ENCODE measurements at places on chromosomes 4 and X.

DNA sequence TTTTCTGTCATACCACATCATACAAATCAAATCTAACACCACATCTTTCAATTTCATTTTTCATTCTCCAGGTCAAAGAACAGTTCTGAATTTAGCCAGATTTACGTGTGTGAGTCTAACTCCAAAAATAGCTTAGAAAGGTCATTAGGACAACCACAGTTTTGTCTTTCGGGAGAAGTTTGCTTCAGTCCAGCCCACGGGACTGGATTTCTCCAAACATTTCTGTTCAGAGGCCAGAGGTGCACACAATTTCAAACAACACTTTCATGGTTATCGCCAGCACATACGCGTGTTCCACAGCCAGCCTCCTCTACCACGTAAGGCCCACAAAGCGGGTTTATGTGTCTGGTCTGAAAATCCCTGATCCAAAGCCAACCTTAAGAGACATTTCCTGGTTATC lies 65.9 kb downstream of the VEGFC start:
- no peak for DNase-seq

DNA sequence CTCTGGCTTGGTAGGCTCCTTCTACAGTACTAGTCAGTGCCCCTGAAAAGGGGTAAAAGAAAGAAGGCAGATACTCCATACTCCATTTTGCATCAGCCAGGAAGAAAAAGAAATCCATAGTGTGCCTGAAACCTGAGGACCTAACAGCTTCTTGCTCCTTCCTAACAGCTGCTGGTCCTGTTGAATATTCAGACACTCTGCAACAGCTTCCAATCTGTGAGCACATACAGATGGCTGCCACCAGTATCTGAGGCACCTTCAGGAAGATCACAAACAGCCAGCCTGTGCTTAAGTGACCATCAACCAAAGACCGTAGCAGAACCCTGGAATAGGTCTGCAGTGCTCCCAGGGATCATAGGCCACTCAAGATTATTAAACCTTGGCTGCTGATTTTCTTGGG lies 4.3 kb downstream of the GIMD1 start:
- DNase-seq: no peak

DNA sequence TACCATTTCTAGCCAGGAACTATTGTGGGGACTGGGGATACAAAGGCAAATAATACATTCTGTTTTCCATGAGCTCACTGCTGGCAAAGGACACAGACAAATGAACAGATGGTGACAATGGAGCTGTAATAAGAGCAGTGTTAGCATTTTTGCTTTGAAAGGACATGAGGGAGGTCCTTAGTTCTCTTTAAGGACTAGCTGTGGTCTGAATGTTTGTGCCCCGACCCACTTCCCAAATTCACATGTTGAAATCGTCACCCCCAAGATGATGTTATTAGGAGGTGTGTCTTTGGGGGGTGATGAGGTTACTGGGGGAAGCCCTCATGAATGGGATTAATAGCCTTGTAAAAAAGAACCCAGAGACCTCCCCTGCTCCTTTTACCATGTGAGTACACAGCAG lies 30.3 kb downstream of the CCNG2 start:
- DNase-seq: no peak

DNA sequence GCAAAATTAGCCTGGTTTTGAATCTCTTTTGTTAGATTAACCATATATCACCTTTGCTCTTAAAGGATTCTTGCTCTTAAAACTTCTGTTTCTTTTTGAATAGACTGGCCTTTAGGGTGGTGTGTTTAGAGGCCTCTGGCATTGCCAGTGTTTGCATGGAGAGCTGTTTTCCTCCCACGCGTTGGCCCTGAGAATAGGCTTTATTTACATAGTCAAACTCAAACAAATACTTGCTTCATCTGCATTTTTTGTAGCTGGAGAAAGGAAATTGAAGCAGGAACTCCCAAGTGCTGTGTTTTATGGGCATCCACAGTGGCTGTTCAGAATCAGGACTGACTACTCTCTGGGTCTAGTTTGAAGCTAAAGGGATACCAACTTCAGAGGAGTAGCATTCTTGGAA lies 2.7 kb downstream of the SHROOM2 start:
- no peak for DNase-seq

- DNase-seq: no peak
Measured at GRCh38 chr4:172578712-172579111, 589.9 kb upstream of the GALNT7 start.

DNA sequence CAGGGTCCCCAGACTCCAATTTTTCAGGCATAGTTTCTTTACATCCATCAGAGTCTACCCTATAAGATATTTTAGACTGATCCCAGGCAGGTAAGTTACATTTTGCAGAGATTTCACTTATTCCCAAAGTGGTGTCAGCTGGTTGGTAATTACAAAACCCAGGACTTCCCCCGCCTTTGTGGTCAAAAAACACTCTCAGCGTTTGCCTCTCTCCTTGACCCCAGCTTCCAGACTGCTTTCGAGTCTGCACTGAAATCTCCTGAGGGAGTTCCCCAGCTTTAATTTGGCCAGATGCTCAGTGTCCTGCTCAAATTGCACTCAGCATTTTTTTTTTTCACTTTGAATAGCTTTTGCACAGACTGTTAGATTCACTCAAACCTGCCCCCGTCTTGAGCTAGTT lies 11.2 kb upstream of the AMOT start:
- DNase-seq: no peak

- no peak for DNase-seq
Measured at GRCh38 chrX:28659269-28659668, 72.0 kb downstream of the IL1RAPL1 start.

DNA sequence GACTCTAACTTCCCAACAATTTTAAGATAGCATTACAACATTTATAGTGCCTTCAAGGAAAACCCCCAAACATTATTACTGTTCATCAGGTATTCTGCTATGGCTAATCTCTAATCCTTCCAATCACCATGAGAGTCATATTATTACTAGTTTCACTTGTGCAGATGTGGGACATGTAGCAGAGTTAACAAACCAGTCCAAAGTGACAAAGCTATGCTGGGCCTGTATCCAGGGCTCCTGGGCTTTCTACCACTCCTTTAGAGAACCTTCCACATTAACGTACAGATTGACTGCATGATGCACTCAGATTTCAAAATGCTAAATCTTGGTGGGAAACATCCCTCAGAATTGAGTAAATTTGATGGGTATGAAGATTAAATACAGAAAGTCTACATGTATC lies 16.4 kb downstream of the CASP3 start:
- DNase-seq: no peak

DNA sequence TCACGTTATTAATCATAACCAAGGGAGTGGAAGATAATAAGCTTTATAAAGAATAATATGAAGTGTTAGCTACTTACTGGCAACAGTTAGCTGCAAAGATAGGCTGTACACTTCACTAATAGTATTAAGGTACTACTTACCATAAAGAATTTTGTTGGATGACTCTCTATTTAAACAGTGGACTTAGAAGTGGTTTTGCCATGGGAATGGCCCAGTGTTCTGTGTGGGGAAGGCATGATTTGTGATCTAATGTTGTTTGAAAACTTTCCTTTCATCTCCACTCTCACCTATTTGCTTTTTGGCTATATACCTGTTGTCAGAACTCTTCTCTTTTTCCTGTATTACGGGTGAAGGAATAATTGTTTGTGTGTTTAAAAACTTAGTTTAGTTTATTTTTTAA lies 23.0 kb downstream of the FHDC1 start:
- DNase-seq: no peak

GRCh38 chrX:101415180-101416145 lies 7.4 kb downstream of the HNRNPH2 start:
- peak; percentile 80 for DNase-seq

- DNase-seq: no peak
Measured at GRCh38 chr4:76562161-76562560, 127.1 kb downstream of the SHROOM3 start.

GRCh38 chr4:111748157-111748556 lies 397.1 kb upstream of the FAM241A start:
- DNase-seq: no peak

GRCh38 chr4:115315182-115315581 lies 201.8 kb upstream of the NDST4 start:
- no peak for DNase-seq

DNA sequence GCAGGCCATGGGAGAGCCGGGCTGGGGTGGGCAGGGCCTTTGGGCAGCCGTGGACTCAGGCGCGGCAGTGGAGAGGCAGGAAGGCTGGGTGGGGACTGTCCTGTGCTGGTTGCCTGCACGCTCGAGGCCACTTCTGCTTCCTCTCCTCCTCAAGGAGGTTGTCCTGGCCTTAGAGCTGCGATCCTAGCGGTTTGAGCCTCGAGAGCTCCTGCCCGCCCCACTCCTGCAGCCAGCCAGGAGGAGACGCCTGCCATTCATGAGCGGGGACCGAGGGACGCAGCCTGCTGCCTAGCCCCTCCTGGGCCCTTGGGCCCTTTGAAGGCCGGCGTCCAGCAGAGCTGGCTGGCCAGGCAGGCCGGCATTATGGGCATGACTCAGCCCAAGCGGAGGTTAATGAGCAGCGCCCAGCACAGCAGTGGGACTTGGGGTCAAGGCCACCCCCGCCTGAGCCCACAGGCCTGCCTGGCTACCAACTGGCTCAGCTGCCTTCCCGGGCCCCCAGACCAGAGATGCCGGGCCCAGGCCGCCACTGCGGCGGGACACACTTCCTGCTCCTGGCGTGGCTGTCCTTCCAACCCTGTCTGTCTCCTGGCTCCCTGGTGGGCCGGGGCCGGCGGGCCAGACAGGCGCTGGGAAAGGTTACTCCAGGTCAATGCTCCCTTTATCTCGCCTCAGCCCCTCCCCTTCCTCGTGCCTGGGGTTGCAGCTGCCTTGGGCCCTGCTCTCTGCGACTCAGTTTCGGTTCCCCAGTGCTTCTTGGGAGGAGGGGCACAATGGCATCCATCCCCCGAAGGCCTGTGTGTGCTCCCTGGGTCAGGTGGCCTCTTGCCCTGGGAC lies 1.8 kb downstream of the ABCD1 start:
- peak; percentile 37 for DNase-seq

DNA sequence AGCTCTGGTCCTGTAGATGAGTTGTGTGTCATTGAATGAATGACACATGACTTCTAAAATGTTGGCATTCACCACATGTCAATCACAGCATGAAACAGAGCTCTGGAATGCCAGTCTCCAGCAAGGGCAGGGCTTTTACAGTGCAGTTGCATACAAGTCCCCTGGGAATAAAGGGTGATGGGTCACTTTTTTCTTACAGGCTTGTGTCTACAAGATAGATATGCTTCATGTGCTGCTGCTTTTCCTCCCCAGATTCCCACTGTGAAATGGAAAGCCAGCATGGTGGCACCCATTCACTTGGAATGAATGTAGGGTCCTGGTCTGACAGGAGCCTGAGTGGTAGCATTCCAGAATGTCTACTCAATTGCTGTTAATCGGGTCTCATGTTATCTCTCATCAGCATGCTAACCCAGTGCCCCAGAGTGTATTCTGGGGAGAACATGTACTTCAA lies 159.1 kb upstream of the KIT start:
- no peak for DNase-seq

DNA sequence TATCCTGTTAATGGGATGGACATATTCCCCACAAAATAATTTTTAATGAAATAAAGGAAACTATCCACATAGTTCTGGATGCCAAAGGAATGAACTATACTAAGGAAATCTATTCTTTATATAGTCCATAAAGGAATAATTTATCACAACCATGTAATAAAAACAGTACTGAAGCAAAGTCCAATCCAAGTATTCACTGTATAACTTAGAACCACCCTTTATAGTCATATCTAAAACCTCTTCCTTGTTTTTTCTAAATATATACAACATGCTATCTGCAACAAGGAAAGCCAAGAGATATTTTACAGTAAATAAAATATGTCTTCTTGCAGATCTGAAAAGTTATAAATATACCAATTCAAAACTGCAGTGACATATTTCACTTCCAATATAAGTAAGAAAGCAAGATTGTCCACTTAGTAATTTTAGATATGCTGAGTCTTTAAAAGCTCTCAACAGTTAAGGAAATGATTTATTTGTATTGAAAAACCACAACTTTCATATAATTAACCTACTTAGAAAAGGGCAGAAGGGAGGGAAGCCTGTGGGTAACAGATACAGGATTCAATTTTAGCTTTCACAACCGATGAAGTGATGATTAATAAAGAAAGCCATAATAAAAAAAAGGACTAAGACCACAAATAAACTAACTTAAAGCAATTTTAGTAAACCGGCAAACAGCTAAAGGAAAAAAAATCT lies 8.0 kb downstream of the NR3C2 start:
- DNase-seq: no peak

GRCh38 chrX:77444545-77444944 lies 2.6 kb upstream of the FGF16 start:
- no peak for DNase-seq

DNA sequence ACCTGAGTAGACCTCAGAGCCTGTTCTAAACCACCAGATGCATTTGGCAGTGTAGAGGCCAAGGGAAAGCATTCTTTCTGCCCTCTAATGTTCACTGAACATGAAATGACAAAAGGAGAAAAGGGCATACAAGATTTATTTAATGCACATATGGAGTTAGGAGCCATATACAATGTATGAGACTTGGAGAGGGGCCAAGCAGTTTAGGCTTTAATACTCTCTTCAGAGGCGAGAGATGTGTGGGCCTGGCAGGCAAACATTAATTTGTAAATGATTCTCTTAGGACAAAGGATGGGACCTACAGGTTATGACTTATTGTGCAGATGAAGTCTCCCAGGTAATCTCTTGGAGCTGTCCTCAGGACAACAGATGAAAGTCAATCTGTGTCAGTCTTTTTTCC lies 631.9 kb downstream of the ADGRL3 start:
- no peak for DNase-seq

DNA sequence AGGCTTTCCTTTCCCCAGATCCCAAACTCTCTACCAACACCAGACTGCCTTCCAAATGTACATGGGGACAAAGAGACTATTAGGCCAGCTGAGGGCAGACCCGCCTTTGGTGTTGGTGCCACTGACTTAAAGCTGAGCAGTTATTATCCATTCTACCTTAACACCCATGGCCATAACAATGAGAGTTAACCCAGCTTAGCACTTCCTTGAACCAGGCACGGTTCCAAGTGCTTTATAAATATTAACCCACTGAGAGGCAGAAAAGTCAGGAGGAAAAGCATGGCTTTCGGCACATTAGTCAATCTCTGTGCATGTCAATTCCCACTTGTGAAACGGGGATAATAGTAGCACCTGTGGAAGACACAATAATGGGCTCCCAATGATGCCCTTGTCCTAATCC lies 243.1 kb upstream of the ANXA3 start:
- no peak for DNase-seq

- no peak for DNase-seq
Measured at GRCh38 chr4:178255172-178255571, 812.9 kb upstream of the AGA start.

GRCh38 chrX:140292961-140293360 lies 211.9 kb downstream of the SOX3 start:
- no peak for DNase-seq

- DNase-seq: peak; percentile 7
Measured at GRCh38 chr4:96354036-96354712, 514.3 kb downstream of the PDHA2 start.

DNA sequence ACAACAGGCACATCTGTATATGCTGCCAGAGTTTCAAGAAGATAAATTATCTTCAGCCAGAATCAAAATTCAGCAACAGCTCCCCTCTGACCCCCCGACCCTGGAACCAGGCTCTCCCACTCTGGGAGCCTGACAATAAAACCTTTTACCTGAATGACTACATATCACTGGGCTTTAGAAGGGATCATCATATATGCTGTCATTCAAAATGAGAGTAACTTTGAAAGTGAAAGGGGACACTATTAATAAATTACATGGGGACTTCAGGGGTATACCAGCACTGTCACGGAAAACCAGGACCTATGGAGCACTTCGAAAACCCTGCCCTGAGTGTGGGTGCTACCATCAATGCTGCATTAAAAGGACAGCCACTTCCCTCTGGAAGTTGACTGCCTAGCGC lies 26.2 kb downstream of the TSPAN5 start:
- DNase-seq: no peak

GRCh38 chr4:152229782-152230289 lies 306.1 kb downstream of the FBXW7 start:
- DNase-seq: no peak
